ENCODE measurements at places on chromosomes 2 and 18.

DNA sequence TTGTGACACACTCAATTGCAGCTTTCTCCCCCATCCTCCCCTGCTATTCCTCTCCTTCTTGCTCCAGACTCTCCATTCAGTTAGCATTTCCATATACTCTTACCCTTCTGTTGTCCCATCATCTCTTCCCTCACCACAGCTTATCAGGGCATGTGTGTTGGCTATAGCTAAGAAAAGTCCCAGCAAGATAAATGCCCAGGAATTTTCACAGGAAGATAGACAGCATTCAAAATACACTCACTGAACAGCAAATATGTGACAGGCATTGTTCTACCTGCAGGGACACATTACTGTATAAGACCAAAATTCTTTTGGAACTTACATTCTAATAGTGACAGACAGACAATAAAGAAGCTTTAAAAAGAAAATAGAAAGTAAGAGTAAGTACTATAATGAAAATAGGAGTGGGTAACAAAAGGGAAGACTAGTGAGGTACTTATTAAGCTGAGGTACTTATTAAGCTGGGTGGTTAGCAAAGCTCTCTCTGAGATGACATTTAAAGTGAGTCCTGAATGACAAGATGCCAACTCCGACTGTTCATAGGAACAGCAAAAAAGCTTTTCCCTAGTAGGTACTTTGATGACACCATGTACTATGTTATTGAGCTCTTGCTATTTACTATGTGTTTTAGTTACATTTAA, 86.2 kb downstream of the CHN1 start:
- no peak for DNase-seq

- no peak for DNase-seq
These were observed 16.8 kb upstream of the BOK start for GRCh38 chr2:241541564-241542277.

DNA sequence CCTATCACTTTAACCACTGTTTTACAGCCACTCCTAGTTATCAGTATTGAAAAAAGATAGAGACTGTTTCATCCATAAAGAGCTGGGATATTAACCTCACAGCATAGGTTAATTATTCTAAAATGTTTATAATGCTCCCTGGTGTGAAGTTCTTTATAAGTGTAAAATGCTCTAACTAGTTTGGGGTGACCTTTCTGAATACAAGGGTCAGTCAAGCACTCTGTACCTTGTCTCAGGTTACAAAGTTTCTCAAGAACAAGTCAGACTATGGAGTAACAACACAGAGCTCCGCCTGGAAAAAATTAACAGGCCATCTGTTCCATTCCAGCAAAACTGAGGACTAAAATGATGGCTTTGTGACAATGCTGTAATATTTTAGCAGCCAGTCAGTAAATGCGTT, 107.4 kb downstream of the NOL4 start:
- DNase-seq, result no peak

- DNase-seq, result peak; percentile 21
These were observed 22.0 kb downstream of the ZNF804A start for GRCh38 chr2:184620367-184620766.

DNA sequence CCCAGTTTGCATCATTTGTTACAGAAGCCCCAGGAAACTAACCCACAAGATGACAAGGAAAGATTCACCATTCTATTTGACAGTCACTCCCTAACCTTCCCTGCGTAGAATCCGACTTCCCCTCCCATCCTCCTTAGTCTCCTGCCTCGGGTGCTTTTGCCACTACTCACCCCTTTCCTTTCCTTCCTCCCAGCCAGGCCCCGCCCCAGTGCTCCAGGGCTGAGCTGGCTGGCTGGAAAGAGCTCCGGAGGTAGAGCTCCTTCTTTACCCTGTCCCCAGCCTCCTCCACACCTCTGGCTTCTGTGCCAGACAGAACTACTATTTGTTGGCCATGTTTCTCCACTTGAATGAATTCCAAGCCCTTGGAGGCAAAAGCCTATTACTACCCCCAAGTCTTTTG, 317.6 kb upstream of the NCKAP5 start:
- DNase-seq, result peak; percentile 45

GRCh38 chr2:161146209-161146775, 13.9 kb upstream of the TANK start:
- DNase-seq, result no peak

DNA sequence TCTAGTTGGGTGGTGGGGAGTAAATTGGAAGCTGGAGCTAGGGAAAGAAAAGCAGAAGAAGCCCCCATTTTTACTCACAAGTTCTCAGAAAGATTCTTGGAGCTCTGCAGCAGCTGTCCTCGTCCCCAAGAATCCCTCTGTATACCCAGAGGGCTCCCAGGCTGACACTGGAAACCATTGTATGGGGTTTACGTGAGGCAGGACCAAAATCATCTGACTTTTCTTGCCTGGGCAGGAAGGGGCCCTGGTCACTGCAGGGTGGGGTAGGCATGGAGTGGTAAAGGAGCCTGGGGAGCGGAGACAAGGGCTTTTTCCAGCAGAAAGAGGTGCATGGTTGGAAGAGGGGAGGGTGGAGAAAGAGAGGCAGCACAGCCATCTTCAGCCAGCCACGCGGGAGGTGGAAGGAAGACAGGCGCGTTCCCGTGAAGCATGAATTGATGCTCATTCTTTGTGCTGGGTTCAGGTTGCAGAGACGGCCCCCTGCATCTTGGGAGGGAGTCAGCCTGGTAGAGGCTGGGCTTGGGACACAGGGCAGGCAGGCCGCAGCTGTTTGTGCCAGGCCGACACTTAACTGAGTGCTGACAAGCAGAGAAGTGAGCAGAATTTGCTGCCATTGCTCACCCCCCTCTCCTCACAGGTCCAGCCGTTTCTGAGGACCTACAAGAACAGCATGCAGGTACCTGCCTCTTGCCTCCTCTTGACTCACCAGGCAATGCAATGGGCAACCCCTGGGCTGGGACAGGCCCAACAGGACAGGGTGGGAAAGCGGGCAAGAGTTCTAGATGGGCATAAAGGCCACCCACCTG, 94.8 kb downstream of the PLB1 start:
- DNase-seq, result no peak

- DNase-seq, result peak; percentile 68
These were observed 141.5 kb upstream of the NDUFV2 start for GRCh38 chr18:8960740-8961657.

- no peak for DNase-seq
These were observed 322.9 kb upstream of the HS6ST1 start for GRCh38 chr2:128641421-128642080.

DNA sequence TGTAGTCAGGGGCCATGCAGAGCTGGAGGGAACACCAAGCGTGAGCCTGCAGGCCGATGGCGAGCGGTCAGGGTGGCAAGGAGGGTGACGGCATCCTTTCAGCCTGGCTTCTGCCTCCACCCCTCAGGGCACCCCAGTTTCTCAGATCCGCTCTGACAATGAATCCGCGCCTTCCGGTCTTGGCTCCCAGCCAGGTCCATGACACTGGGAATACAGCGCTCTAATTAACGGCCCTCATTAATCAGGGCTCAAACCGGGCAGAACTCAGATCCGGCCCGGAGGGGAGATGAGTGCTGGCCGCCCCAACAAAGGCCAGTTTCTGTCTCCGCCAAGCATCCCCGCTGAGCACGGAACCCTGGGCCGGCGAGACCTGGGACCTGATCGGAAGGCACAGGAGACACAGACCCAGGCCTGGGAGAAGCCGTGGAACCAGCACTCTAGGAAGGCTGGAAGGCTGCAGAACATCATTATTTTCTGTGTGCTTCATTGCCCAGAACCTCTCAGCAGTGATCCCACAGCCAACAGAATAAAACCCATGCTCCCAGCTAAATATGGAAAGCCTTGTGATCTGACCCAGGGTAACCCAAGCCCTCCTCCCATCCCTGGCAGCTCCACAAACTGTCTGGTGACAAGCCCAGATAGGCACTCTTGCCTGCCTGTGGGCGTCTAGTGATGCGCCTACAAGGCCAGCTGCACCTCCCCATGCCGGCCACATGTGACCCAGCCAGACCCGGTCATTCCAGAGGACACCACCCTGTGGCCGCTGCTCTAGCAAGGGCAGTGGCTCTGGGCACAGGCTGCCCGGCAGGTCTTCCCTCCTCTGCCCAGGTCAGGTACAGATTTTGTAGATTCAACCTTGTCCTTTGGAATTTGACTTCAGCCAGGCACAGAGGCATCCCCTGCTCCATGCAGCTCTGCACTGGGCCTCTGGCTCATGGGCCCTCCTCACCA, 438.7 kb upstream of the MYT1L start:
- no peak for DNase-seq

GRCh38 chr2:129880309-129880708, 99.2 kb upstream of the RAB6C start:
- no peak for DNase-seq

DNA sequence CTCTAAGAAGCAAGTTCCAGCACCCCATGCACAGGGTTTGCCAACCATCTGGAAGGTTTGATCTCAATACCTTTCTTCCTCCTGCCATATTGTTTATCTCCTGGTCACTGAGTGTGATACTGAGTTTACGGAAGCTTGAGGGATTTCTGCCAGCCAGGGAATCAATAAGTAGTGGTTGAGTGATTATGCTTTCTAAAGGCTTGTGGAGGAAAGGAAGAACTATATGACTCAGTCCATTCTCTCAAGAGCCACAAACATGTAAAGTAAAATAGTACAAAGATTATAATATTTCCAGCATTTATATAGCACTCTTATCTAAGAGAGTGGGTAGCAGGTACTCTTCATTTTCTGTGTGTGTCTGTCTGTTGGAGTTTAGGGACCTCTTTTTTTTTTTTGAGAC, 49.2 kb downstream of the SLC4A3 start:
- no peak for DNase-seq

- DNase-seq, result peak; percentile 35
These were observed 94.2 kb upstream of the SP3 start for GRCh38 chr2:174059178-174059883.

DNA sequence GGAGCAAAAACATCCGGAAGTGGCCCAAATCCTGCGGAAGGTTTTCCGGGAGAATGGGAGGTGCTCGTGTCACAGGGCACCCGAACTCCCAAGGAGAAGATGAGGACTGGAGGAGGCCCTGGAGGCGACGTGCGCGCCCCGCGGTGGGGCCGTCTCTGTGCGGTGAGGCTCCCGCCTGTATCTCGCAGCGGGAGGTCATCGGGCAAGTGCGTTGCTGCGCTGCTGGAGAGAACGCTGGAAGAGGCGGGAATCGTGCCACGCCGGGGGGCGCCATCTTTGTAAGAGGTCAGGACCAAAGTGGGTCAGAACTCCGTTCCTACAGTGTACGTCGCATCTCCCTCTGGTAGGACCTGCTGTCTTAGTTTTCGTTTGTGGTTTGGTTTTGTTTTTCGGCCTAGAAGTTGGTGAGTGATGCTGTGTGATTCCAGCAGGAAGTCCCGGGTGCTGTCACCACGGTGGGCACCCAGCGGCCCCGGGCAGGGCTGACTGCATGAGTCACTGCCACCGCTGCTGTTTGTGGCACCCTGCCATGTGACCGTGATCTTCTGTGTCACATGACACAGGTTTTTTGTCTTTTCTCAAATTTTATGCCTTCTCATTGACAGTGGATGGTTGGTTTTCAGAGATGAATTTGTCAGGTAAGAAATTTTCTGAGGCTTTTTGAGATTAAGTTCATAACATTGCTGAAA, 21.5 kb upstream of the ATP9B start:
- peak; percentile 46 for DNase-seq

GRCh38 chr2:51516667-51517066, 484.7 kb upstream of the NRXN1 start:
- peak; percentile 56 for DNase-seq
